ENCODE measurements at places on chromosomes 6 and 20.

- no peak for DNase-seq
Observed at GRCh38 chr6:124741341-124741740, 220.9 kb upstream of the RNF217 start.

- DNase-seq, result no peak
Observed at GRCh38 chr6:66526061-66526460, 819.0 kb upstream of the EYS start.

GRCh38 chr20:23132930-23133559 is 46.9 kb upstream of the CD93 start:
- no peak for DNase-seq

- DNase-seq, result no peak
Observed at GRCh38 chr6:14984519-14984853, 261.4 kb upstream of the JARID2 start.

DNA sequence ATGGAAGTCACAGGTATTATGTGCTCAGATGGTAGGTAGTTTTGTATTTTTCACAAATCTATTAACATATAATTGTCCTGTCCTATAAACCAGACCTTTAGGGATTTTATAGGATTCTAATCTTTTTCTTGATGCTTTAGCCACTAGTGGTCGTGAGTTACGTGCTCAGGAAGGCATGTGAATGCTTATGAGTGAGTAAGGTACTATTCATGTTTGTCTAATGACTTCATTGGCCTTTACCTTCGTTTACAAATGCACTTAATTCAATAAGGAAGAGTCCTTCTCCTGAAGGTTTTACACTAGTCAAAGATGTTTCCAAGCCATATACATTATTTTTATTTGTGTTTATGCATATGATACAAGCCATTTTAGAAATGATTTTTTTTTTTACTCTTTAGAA is 23.0 kb downstream of the PACRG start:
- DNase-seq, result no peak

GRCh38 chr6:168035098-168035660 is 37.7 kb downstream of the KIF25 start:
- no peak for DNase-seq

DNA sequence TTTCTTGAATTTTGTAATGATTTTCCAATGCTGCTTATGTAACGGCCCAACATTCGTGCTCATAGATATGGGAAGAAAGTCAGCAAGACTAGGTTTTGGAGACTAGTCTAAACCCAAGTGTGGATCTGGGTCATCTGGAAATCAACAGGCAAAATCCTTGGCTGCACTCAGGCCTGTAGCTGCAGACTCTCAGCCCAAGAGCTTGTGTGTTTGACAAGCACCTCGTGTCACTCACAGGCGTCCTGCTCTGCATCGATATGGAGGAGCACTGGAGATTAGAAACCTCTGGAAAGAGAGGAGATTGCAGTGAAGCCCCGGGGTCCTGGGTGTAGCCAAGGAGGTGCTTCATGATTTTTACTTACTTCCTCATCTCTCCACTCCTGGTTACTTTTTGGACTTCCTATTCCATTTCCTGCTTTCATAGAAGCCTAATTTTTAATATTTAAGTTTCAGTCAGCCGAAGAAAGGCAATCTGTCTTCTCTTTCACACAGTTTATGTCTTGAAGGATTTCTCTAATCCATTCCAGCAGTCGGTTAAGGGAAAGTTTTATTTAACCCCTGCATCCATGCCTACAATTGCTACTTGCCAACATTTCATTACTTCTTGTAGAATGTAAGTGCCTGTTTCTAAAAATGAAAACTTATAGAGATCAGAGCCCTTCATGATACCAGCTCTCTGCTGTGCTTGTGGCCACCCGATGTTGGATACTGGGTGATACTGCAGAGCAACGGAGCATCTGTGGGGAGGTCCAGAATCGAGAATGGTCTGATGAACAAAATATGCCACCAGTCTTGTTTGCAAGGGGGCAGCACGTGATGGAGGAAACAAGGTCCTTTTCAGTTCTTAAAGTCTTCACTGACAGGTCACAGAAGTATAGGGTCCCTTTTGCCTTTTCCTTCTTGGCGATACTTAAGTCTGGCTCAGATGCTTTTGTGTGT is 296.3 kb downstream of the QKI start:
- no peak for DNase-seq

DNA sequence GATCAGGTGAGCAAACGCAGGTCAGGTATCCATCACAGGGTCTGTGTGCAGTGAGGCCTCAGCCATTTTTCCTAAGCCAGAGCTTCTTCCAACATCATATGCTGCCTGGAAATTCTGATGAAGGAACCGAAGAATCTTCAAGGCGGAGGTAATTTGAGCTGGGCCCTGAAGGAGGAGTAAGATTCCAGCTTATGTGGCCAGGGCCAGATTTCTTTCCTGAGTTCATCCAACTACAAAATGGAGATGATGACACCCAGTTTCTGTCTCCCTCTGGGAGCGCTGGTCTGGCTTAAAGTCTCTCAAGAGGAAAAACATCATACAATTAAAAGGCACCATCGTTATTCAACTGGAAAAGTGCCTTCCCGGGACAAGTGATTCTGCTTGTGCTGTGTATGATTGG is 6.9 kb upstream of the MANBAL start:
- no peak for DNase-seq

- DNase-seq, result no peak
Observed at GRCh38 chr6:20542927-20543602, 8.8 kb downstream of the CDKAL1 start.

DNA sequence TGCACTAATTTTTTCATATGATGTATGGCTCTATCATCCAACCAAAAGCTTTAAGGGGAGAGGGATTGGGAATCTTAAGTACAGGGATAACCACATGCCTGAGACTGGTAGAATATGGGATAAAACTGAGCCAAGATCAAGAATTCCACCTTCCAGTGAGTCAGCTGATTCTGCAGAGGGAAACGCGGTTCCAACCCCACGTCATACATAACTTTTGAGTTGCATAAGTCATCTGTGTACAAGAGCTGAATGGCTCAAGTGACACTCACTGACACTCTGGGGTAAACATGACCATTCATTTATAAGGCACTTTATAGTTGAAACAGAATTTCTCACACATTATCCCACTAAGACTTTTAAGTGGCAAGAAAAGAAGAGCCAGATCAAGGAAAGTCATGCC is 16.4 kb downstream of the TRIM27 start:
- DNase-seq, result no peak

- DNase-seq, result no peak
Observed at GRCh38 chr20:36367907-36368799, 62.0 kb downstream of the DLGAP4 start.

DNA sequence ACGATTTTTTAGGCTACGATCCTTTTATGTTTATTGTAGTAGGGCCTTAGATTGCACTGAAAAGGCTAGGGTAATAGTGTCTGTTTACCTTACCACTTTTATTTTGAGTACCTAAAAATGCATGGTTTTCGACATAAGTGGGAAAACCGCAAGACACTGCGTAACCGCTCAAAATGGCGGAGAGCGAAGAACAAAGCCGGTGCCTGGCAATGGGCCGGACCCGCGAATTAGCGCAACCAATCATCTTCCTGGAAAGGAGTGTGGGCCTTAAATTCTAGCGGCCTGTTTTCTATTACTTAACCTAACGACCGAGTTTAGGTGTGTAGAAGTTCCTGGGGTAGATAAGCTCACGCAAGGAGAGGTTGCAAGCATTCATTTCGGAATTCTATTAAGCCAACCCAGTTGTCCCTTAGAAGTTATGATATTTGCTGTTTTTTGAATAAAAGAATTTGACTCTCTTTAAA is 118.0 kb downstream of the HFE start:
- DNase-seq, result peak; percentile 74

GRCh38 chr20:152131-152530 is 5.1 kb upstream of the DEFB127 start:
- DNase-seq, result no peak

DNA sequence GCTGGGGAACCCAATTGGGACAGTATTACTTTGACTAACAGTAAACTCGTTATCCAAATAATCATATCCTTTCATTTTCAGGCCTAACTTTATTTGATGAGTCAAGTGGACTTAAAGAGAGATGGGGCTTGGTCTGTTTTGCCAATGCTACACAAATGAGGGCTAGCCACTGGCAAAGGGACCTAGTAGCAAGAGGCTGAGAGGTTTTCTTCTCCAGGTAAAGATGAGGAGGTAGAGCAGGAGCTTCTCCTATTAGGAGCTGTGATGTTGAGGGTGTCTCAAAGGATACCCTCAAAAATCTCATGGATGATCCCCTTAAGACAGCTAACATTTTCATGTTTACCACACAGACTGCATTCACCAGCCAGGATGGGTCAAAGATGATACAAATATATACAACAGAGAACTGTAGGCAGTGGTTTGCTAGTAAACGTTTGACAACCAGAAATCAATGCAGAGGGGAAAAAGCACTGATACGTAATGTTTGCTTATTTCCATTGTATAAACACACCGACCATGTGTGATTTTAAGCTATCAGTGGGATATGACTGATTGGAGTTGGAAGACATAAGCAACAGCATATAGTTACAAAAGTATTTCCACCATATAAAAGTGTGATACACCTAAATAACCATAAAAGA is 153.3 kb downstream of the IBTK start:
- DNase-seq, result no peak

DNA sequence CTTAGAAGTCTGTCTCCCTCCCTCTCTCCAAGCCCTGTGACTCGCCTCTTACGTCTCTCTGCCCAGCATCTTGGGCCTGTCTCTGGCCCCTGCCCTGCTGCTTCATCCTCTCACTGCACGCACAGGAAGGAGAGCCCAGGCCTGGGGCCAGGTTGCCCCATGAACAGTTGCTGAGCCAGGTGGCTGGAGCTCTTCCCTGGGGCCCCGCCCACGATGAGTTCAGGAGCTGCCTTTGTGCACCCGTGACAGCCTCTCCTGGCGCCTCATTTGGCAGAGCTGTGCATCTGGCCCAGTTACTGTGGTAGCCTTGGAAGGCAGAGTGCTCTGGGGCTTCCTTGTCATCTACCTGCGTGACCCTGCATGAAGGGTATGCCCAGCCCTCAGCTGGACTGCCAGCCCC is 44.5 kb downstream of the SLC52A3 start:
- DNase-seq, result no peak

GRCh38 chr6:168045706-168046620 is 33.0 kb downstream of the FRMD1 start:
- DNase-seq, result no peak

DNA sequence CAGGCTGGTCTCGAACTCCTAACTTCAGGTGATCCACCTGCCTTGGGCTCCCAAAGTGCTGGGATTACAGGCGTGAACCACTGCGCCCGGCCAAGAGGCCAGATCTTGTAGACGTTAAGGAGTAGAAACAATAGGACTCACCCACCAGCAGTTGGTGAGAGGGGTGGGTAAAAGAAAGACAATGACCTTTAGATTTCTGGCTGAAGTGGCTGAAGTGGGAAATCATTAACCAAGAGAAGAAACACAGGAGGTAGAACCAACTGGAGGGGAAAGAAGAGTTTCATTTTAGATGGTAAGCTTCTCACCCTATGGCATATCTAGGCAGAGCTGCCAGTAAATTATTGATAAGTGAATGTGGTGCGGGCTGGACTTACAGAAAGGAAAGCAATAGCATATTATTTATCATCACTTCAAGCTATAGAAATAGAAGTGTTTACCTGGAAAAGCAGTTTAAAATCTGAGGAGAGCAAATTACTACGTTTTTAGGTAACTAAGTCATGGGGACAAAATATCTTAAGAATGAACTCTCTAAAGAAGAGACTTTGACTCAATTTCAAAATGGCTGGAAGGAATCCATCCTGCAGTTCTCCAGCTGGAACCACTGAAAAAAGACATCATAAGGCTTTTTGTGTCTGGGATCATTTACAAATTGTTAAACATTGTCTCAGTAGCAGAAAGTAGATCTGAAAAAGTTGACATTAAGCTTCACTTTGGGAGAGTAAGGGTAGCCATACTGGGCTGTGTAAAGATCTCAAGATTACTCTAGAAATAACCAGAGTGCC is 109.6 kb downstream of the ALDH8A1 start:
- DNase-seq, result no peak

- DNase-seq, result no peak
Observed at GRCh38 chr20:10398834-10399369, 35.1 kb downstream of the MKKS start.

- no peak for DNase-seq
Observed at GRCh38 chr6:120785459-120786086, 548.7 kb downstream of the TBC1D32 start.

- DNase-seq, result no peak
Observed at GRCh38 chr6:167045828-167046580, 46.8 kb downstream of the CEP43 start.

DNA sequence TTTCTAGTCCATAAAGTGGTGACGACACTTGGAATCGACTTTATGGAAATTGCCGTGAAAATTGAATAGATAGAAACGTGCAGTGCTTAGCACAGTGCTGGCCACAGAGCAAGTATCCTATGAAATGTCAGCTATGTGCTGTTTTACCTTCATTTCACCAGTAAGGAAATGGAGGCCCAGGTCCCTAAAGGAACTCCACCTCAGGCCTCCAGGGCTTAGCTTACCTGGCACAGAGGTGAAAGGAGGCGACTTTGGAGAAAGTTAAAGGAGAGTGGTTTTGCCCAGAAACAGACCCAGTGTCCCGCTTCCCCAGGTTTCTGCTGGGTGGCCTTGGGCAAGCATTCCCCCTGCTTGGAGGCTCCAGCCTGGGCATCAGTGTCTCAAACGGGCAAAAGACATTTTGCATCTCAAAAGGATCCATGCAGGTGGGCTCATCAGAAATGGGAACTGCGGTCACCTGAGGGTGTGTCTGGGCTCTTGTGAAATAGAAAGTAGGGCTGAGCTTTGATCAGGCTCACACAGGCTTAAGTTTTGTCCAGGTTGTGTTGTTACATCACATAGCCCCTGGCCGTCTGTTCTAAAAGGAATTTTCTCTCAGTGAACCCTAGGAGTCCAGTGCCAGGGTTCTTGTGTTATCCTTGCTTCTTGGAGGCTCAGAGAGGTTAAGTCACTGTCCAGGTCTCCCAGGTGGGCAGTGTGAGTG is 6.8 kb upstream of the TULP1 start:
- no peak for DNase-seq

- no peak for DNase-seq
Observed at GRCh38 chr6:158789115-158789917, 29.9 kb downstream of the EZR start.

GRCh38 chr20:9344083-9344920 is 170.1 kb upstream of the LAMP5 start:
- DNase-seq, result no peak

GRCh38 chr6:112253498-112253840 is 898 bp downstream of the LAMA4 start:
- DNase-seq, result no peak

DNA sequence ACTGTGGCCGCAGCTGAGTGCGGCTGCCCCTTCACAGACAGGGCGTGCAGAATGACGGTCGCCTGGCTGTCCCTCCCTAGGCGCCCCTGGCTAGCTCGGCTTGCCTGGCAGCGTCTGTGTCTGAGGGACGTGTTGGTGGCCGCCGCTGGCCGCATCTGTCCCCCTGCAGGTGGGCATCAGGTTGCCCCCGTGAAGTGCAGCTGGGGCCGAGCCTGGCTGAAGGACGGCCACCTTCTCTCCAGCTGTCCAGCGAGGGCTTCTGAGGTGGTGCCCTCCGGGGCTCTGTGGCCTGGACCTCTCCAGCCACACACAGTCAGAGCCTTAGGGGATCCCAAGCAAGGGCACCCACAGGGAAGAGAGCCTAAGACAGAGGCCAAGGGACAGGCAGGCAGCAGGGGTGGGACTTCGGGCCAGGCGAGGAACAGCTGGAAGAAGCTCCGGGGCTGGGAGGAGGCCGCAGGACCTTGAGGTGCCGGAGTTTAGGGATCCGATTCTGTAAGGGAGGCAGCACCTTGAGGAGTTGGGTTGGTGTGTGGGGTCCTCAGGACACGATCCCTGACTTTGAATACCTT is 89.0 kb upstream of the EPB41L1 start:
- DNase-seq, result no peak

- no peak for DNase-seq
Observed at GRCh38 chr6:103264020-103264419, 1595.7 kb downstream of the HACE1 start.

Measured in stimulated activated CD8-positive, alpha-beta memory T cell treated with anti-CD3 and anti-CD28 coated beads, Interleukin-2, amount 100 ng/mL, for 48 hours (primary cell).